ENCODE measurements at places on chromosomes 11 and 22.

- no peak for DNase-seq
Measured at GRCh38 chr22:42560381-42560780, 6.6 kb downstream of the SERHL2 start.

DNA sequence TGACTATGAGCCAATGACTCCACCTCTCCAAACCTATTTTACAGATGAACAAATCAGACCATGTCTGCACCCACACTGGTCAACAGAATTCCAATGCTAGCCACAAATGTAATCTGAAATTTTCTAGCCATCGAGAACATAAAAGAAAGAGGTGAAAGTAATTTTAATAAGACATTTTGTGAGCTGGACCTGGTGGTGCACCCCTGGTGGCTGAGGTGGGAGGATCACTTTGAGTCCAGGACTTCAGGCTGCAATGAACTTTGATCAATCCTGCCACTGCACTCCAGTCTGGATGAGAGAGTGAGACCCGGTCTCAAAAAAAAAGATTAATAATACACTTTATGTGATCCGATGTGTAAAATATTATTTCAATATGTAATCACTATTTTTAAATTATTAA is 9.4 kb upstream of the RNF185 start:
- DNase-seq, result peak; percentile 32

DNA sequence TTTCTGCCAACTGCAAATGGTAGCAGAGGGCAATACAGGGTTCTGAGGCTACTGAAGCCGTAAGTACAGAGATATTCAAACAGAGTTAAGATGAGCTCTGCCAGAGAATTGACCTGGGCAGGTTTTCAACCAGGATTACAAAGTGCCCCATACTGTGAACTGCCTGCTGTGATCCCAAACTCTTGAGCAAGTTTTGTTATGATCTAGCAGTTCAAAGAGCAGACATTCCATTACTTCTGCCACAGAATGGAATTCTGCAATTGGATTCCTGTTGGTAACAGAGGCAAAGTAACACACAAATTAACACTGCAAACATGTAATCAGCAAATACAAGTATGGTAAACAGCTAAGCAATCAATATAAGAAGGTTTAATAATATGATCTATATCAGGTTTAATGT is 31.2 kb downstream of the ALG9 start:
- DNase-seq, result no peak

GRCh38 chr11:76493626-76494539 is 49.1 kb downstream of the EMSY start:
- DNase-seq, result no peak

DNA sequence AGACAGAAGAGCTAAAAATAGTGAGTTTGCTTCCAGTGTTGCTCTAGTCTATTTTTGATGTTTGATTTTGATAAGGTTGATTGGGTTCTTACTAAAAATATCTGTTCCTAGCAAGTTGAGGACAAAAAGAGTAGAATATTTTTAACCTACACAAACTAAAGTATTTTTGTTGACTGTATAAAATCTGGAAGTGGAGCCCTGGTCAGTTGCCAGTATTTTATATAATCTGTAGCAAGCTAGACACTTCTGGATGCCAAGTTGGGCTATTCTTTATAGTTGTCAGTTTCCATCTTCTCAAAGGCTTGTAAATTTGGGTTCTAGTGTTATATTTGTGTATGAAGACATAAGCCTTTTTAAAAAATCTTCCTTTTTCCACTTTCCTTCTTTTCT is 56.7 kb downstream of the HSD17B12 start:
- DNase-seq, result no peak

DNA sequence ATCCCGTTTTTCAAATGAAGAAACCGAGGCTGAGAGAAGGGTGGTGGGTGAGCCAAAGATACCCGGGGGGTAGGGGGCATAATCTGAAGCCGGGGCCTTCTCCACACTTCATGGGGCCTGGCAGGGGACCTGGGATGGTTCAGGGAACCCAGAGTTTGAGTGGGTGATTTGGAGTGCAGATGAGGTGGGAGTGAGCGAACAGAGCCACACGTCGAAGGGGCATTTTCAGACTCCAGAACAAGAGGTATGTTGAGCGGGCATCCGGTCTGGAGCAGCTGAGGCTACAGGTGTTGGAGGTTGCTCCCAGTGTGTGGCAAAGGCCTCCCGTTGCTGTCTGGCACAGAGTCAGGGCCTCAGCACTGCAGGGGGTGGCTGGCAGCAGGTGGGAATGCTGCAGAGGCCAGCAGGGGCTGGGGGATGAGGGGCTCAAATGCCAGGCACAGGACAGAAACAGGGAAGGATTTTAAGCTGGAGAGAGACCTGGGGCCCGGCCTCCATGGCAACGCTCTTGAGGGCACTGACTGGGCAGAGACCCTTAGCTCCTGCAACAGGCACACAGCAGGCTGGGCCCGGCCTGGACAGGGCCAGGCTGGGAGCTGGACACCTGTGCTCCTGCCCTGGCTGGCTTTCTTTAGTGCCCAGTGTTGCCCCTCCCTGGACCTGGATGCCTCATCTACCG is 46.2 kb downstream of the WNT11 start:
- no peak for DNase-seq

DNA sequence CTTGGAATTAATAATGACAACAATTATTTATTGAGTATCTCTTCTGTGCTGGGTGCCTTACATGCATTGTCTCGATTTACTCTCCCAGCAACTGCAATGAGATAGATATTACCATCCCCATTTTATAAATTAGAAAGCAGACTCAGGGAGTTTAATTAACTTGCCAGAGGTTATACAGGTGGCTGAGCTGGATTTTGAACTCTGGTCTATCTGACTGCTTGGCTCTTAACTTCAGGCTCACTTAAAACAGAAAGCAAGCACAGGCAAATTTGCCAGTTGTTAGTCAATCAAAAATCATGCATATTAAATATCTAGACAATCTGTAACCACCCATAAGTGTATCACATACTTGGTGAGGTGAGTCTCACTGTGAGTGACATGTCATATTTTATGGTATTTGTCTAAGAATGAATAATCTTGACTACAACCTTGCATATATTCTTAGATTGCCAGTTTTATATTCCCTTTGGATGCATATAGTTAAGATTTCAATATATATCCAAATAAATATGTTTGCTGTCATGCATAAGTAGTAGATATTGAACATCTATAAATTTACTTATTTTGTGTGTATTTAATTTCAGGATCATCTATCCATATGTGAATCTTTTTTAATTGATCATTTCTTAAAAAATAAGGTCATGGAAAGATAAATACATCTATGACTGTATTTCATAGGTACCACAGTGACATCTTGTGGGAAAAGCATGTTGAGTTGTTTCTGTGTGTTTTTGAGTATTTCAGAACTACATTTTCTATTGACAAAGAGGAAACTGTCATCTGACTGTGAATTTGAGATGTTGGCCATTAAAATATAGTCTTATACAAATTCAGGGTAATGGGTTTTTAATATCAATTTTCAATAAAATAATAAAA is 112.0 kb upstream of the ARHGAP42 start:
- DNase-seq, result peak; percentile 37

- no peak for DNase-seq
Measured at GRCh38 chr11:34379539-34379938, 21.7 kb upstream of the ABTB2 start.

DNA sequence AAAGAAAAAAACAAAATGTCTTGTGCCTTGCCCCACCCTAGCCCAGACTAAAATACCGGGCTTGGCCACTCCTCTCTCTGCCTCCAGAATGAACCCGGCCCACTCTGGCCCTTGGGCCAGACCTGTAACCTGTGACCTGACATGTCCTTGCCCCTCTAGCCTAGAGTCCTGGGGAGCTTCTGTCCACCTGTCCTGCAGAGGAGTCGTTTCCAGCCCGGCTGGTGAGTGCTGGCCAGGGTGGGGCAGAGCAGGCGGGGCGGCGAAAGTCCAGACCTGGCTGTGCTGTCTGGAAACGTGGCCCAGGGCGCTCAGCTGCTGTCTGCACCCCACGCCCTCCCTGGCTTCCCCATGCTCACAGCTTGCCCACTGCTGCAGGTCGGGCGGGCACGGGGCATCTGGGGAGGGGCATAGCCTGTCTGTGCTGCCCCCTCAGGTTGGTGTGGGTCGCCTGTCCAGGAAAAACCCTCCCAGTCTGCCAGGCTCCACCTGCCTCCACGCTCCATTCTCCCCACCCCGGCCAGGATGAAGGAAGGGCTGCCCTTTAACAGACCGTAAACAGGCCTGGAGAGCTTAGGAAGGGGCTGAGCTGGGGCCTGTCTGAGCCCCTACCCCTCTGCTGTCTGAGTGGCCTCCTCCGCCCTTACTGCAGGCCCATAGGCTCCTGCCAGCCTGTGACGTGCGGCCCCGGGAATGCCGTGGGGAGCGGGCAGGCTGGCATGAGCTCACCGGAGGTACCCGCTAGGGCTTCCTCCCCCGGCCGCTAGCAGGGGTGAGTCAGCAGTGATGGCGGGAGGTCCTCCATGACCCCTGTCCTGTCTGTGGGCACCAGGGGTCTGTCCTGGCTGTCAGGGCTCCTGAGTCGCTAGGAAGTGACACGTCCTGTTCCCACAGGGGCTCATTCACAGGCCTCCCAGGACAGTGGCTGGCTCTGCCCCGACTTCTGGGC is 1.9 kb downstream of the CD151 start:
- peak; percentile 68 for DNase-seq

DNA sequence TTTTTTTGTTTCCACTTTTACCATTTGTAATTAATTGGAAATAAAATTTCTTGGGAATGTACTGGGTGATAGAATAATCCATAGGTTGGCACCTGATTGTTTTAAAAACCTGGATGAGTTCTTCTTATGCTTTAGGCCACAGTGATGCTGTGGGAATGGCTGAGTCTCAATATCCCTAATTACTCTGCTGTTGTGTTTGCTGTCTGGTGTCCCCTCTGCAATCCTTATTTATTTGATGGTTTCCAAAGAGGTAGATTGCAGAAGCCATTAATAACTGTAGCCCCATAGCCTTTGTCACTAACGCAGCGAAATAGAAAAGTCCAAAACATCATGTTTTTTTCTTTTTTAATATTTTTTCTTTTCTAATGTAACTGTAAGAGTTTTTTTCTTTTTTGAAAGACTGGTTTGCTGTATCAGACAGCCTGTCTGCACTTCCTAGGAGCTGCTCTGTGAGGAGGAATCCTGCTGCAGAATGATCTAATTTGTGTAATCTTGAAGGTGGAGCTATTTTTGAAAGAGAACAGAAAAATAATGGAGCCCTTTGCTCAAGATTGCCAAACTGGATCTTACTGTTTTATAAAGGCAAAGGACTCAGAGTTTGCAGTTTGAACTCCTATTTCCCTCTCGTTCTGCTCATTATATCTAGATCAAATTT is 14.9 kb downstream of the PACS1 start:
- no peak for DNase-seq

DNA sequence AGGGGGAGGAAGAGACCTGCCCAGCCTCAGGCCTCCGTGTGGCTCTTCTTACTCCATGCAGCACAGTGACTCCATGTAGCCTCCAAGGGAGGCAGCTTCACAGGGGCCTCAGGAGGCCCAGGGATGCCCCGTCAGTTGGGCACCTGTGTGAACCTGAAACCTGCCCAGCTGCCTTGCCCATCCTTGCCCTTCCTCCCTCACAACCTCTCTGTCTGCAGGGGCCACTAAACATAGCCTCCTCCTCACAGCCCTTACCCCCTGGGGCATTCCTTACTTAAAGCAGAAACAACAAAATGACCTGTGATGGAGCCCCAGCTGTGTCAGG is 7.1 kb downstream of the LRRC32 start:
- no peak for DNase-seq

DNA sequence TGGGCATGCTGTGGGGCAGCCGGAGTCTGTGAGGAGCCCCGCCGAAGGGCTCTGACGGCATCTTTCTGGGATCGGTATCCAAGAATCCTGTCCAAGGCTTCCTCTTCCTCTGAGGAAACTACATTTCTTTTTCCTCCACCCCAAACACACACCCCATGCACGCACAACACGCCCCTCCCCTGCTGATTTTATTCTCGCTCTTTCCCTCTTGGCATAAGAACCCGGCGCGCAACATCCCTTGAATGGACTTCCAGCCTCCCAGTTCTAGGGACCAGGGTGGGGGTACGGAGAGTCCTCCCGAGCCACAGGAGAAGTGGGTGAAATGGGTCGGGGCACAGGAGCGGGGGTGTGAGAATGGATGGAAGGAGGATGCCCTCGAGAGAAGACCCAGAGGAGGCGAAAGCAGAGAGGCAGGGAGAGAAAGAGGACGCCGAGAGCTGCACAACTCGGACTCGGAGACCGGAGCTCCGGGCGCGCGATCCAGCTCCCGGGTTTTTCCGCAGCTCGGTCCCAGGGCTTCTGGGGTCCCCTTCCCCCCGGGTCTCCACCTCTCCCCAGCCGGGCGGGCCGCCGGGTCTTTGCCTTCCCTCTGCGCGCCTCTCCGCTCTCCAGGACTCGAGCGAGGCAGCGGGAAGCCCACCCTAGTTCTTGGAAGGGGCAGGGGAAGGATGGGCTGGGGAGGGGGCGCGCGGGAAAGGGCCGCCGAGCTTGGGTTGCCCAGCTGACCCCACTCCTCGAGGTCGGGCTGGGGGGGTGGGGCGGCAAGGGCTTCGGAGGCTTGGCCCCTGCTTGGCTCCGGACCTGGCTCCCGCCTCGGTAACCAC is 1.5 kb upstream of the LARGE1 start:
- DNase-seq, result peak; percentile 23

DNA sequence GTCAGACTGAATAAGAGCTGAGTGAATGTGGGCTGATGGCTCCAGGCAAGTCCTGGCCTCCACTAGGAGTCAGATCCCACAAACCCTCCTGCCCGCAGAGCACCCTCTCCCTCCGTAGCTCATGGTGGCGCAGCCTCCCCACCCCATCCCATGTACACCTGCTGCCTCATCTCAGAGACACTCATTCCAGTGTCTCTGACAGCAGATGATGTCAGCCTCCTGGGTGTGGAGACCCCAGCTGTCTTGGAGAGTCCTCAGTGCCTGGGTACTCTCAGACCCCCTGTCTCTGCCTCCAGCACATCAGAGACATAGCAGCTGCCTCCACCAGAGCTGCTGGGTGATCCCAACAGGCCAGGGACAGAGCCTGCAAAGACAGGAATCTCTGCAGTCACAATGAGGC is 9.5 kb downstream of the IGLL5 start:
- no peak for DNase-seq

- DNase-seq, result no peak
Measured at GRCh38 chr11:78168539-78169477, 19.6 kb downstream of the KCTD21 start.

- peak; percentile 92 for DNase-seq
Measured at GRCh38 chr22:31637447-31637890, 24.5 kb downstream of the PISD start.

- DNase-seq, result peak; percentile 93
Measured at GRCh38 chr11:3865388-3866193, 10.1 kb downstream of the STIM1 start.

DNA sequence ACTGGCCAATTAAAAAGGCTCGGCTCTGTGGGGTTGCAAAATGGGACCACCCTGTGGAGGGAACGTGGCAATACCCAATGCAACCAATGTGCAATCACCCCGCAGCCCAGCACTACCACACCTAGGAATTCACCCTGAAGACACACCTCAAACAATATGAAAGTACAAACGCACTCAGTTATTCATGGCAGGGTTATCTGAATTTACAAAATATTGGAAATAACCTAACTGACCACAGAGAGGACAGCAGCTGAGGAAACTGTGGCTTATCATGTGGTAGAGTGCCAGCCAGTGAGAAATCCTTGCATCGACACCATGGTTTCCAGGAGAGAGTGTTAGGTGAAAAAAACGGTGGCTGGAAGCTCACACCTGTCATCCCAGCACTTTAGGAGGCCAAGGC is 18.7 kb downstream of the ALG12 start:
- DNase-seq, result no peak

- peak; percentile 100 for DNase-seq
Measured at GRCh38 chr22:39319284-39320022, at the start of gene RPL3. RPL3 (minus strand) TSS chr22:39319623; CDS start chr22:39319597, 26 bp downstream.
